ENCODE measurements at places on chromosomes 7 and 10.

GRCh38 chr7:29038463-29038862 lies 80.3 kb upstream of the TRIL start:
- DNase-seq = no peak

DNA sequence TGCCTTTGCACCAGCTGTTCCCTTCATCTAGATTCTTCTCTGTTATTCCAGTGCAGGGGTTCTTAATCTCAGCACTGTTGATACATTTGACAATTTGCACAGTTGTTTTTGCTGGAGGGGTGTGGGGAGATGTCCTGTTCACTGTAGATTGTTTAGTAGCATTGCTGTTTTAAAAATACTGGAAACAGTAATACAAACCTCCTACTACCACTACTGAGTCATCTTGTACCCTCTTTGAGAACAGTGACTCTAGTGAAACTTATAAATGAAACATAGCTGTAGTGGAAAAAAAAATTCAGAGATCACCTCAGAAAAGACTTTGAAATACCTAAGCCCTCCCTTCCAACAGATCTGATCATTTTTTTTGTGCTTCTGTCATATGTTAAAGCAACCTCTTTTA lies 154.8 kb upstream of the TMEM196 start:
- no peak for DNase-seq

GRCh38 chr10:78916227-78916626 lies 152.5 kb upstream of the ZMIZ1 start:
- DNase-seq = no peak

DNA sequence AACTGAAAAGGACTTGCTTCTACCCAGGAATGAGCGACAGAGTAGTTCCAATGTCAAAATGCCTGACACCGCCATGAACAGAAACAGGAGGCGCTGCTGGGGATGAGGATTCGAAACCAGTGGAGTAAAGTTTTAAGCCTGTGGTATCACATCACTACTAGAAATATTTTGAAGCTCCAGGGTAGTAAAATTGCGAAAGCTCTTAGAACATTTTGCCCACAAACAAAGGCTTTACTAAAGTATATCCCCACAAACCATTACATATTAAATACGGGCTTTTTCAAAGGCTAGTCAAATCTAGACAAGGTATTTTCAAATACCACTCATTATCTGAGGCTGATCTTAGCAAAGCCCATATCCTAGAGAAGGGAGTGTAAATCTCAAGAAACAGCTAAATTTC lies 2.4 kb downstream of the PRDX3 start:
- no peak for DNase-seq

DNA sequence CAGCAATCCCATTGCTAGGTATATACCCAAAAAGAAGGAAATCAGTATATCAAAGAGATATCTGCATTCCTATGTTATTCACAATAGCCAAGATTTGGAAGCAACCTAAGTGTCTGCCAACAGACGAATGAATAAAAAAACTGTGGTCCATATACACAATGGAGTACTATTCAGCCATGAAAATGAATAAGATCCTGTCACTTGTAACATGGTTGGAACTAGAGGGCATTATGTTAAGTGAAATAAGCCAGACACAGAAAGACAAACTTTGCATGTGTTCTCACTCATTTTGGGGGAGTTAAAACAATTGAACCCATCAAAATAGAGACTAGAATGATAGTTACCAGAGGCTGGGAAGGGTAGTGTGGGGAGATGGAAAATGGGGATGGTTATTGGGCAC lies 323.5 kb upstream of the NFE2L3 start:
- no peak for DNase-seq

GRCh38 chr10:124942317-124943169 lies 620 bp downstream of the ZRANB1 start:
- DNase-seq = no peak

All from C1 segment of cervical spinal cord (tissue), 14 donors.